NCI-H1436 (cell line): ENCODE measurements at places on chromosomes 7 and 10.
A peak's percentile ranks its signal among the peaks of the same experiment; 100 is the strongest.

GRCh38 chr10:120574981-120575380, 118.0 kb downstream of the PLPP4 start:
- DNase-seq = no peak

GRCh38 chr7:134318443-134318842, 1.7 kb upstream of the SLC35B4 start:
- no peak for DNase-seq

GRCh38 chr10:115972426-115972825, 300.6 kb downstream of the GFRA1 start:
- DNase-seq = no peak

DNA sequence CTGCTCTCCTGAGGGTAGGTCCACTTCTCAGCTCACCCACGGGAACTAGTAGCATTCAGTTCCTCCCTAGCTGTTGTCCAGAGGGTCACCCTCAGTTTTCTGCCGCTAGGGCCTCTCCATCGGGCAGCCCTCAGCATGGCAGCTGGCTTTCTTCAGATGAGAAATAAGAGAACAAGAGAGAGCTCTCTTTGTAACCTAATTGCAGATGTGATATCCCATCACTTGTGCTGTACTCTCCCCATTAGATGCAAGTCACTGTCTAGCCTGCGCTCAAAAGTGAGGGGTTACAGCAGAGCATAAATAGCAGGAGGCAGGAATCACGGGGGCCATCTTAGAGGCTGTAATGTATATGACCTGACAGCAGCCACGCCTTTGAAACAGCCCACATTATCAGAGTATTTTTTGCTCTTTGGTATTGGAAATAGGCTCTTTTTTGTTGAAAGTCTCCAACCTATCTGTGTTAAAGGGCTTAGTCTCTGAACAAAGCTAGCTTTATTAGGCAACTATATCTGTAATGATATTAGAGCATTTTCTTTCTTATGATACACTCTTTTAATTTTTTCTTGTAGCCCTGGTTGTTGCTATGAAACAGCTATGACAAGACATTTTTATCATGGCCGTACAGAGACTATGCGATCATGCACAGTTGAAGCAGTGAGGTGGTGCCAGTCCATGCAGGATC, 45.7 kb downstream of the CROT start:
- DNase-seq = no peak

- no peak for DNase-seq
Measured at GRCh38 chr10:43239756-43240155, 27.1 kb downstream of the RASGEF1A start.

DNA sequence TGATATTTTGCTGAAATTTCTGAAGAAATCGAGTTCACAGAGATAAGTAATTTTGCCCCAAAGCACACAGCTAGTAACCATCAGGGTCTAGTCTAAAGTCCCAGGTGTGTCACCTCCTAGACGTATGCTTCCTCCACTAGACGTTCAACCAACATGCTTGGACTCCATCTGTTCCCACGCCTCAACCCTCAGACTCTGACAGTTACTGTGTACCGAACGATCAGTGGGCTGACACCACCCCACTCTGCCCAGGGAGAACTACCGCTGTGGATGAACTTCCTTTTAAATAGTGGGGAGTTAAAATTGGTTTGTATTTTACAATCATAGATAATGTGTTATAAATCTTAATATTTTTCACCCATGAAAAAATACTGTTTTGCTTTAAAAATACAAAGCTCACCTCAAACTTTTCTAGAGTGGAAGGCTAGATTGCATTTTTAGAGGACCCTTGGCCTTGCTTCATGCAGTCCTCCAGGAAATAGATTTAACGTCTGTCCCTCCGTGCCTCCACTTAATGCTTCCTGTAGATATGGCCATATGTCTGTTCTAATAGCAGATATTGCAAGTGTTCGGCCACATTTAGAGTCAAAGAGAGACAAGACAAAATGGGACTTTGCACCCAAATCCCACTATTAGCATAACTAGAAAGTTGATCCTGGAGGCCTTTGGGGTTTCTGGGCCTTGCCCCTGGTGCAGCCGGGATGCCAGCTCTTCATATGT, 91.4 kb upstream of the ZPBP start:
- no peak for DNase-seq

DNA sequence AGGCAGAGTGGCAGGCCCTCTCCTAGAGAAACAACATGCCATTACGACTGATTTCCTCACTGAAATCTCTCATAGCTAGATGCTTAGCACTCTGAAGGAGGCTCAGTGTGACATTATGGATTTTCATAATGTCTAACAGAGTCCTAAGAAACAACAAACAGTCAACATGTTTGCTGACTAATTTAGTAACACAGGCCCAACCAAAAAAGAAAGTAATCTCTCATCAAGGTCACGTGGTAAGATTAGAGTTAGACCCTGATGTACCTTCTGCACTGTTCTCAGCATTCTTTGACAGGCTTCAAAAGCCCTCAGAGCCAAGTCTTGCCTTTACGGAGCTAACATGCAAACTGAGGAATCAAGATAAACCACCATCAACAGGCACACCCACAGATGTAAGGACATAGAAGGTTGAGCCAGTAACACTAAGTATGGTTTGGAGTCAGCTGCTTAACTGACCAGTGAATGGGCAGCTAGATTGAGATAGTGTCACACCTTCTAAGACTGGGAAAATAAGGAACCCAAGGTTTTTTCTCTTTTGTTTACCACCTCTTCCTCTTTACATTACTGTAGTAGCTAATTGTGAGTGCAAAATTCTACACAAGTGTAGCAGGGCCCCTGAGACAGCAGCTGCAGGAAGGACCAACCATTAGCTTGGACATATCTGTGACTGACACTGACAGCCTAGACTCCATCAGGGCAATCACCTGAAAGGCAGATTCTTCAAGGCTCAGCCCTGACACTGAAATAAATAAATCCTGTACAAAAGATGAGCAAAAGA, 15.3 kb upstream of the KCNIP2 start:
- no peak for DNase-seq

GRCh38 chr10:28587970-28588290, 55.0 kb downstream of the WAC start:
- no peak for DNase-seq

DNA sequence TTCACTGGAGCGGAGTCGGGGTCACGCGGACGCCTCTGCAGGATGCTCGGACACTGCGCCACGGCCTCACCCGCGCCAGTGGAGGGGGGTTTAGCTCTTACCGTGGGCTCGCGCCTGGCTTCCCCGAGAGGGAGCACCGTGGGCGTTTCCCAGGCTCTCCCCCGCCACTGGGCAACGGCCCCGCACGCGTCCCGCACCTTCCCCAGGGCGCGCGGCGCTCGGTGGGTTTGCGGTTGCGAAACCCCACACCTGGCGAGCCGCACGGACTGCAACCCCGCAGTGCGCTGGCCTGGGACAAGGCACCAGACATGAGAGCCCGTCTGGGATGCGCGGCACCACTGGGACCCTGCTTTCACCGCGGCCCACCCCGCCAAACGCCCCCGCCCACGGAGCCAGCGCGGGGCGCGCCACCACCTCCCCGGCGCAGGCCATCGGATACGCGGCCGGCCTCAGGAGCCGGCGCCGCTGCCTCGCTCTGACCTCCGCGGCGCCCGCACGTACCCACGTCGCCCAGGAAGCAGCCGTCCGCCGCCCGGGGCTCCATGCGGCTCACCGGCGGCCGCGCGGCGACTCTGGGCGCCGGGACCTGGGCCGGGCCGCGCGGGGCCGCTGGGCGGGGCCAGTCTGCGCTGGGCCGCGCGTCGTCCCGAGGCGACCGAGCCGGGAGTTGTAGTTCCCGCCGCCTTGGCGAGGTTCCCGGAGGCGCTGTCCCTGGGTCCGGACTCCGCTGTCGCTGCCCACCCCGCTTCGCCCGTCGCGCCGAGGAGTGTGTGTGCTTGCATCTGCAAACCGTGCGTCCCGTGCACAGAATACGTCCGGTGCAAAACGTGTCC, at the start of gene ASB13:
ASB13 (minus strand) TSS at position 588 of the 833 bp plus-strand sequence; CDS start at position 544, 44 bp downstream.
- peak; percentile 22 for DNase-seq

DNA sequence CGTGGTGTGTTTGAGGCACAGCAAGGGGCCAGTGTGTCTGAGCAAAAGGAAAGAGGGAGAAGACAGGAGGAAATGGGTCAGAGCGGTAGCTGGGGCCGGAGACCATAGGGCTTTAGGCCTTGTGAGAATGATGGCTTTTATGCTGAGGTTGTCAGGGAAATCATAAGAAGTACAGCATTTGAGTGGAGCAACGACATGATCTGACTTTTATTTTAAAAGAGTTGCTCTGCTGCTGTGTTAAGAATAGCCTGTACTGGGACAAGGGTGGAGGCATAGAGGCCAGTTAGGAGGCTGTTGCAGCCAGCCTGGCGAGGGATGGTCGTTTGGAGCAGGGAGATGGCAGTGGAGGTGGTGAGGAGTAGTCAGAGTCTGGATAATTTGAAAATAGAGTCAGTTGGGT, 174.3 kb downstream of the SNX10 start:
- DNase-seq = no peak

GRCh38 chr7:135914346-135914745, 62.8 kb downstream of the MTPN start:
- no peak for DNase-seq

DNA sequence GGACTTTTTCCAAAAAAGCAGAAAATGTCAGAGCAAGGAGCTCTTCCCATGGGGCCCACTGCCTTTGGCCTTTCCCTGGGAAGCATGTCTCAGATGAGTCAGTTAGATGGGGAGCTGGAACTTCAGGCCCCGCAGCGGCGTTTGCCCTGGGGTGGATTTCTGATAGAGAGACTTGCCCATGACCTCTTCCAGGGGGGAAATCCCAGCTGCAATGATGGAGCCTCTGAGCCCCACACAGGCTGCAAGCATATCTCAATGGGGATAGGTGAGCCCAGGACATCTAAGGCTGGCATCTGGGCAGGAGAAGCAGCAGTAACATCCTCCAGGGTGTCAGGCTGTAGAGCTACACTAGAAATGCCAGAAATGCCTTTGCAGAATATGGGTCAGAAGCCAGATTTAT, 269.2 kb upstream of the TCERG1L start:
- no peak for DNase-seq

DNA sequence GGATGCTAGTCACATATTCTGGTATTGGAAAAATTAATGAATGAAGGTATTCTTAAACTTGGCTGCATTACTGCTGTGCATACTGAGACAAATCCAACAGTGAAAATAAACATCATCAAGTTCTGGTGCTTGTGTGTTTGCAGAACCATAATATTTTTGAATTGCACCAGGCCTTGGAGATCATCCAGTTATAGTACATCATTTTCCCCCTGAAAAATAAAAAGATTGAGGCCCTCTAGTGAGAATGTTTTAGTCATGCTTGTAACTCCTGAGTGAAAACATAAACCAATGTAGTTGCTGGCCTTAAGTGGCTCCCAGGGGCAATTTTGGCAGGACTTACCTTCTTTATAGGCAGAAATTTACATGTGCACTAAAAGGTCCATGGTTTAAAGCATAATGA, 218.8 kb upstream of the TMEM229A start:
- DNase-seq = no peak

- DNase-seq = no peak
Measured at GRCh38 chr10:61784354-61785133, 117.0 kb upstream of the ARID5B start.

GRCh38 chr10:110872984-110873923, 1.5 kb downstream of the PDCD4 start:
- DNase-seq = no peak

DNA sequence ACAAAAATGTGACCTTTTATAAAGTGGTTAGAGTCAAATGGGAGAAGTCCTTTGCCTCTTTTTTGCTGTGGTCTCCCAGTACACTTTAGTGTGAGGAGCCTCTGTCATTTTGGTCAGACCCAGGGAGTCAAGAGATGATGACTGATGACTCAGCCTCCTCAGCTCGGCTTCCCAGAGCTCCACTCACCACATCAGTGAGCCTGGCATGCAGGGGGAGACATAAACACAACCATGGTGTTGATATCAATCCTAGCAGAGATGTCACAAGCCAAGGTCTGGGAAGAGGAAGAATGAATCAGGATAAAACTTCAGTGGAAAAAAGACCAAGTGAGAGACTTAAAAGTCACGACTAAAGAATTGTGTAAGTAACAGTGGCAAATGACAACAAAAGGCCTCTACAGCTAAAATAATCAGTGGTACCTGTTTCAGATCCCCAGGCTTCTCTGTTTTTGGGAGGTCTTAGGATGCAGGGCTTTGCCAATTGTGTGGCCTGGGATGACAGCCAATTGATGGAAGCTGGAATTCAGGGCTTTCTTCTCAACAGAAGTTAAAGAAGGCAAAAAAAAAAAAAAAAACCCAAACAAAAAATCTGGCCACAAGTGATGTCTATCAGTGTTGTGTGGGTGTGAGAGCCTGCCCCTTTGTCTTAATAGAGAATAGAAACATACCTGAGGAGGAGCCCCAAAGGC, 50.2 kb downstream of the TFAM start:
- DNase-seq = no peak

GRCh38 chr7:39192476-39192875, 214.8 kb downstream of the POU6F2 start:
- no peak for DNase-seq

- no peak for DNase-seq
Measured at GRCh38 chr7:134785842-134786241, 6.4 kb downstream of the CALD1 start.

GRCh38 chr7:39712751-39713150, 89.4 kb downstream of the RALA start:
- DNase-seq = no peak

GRCh38 chr7:92613214-92613613, 23.0 kb upstream of the FAM133B start:
- DNase-seq = no peak

- no peak for DNase-seq
Measured at GRCh38 chr7:32152576-32152975, 82.4 kb upstream of the PDE1C start.

DNA sequence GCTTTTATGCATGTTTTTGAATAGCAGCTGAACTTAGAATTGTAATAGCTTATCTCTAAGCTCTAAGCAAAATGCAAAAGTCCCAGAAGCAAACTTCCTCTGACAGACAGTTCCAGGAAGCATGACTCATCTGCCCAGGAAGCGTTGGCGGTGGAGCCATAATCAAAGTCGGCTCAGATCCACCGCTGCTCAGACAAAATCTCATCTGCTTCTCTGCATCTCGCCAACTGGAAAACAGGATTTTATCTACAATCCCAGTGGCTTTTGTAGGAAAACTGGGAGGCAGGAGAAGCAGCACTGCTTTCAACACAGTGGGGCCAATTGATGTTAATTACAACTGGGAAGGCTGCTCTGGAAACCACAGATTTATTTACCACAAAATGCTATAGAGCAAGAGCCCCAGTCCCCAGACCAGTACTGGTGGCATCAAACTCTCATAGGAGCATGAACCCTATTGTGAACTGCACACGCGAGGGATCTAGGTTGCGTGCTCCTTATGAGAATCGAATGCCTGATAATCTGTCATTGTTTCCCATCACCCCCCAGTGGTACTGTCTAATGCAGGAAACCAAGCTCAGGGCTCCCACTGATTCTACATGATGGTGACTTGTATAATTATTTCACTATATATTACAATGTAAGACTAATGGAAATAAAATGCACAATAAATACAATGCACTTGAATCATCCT, 99.9 kb downstream of the CUBN start:
- DNase-seq = no peak
